MM.1S (cell line): ENCODE measurements at places on chromosomes 3 and 15.

DNA sequence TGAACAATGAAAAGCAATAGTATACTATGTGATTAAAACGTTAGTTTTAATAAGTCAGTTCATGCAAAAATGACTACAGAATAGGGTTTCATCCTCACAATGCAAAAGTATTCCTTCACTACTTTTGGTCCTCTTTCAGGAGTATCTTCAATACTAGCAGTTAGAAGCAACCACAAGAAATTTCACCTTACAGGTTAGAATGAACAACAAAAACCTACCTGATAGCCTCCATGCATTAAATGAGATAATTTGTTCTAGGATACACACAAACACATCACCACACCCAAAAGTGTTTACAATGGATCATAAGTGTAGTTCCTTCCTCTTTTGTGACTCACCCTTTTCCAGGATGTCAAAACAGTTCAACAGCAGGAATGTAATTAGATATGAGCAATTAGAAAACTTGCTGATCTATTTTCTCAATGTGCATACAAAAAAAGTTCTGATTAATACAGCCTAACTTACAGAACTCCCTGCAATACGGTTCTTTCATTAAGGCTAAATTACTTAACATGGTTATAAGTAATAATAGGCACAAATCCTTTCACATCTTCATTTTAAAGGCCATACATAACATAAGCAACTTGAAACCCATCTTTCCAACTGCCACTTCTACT, 21.6 kb downstream of the UACA start:
- H3K4me1 ChIP-seq = 0 out of 2 replicates have a peak, but pooled peaks cover 3% of the 10 kb centered on the region
- no peak overlapping the region for H3K27ac ChIP-seq
- no peaks in the 10 kb centered on the region for H3K27me3 ChIP-seq
- no peaks in the 10 kb centered on the region for H3K36me3 ChIP-seq
- no peak overlapping the region for H3K4me3 ChIP-seq

GRCh38 chr3:66598168-66598567, 97.3 kb upstream of the LRIG1 start:
- no peak overlapping the region for H3K4me3 ChIP-seq
- no peaks in the 10 kb centered on the region for H3K4me1 ChIP-seq
- H3K27me3 ChIP-seq = no peaks in the 10 kb centered on the region
- H3K27ac ChIP-seq = no peak overlapping the region
- H3K36me3 ChIP-seq = no peaks in the 10 kb centered on the region

- DNase-seq = no peak
- H3K36me3 ChIP-seq = 0 out of 2 replicates have a peak, but pooled peaks cover 5% of the 10 kb centered on the region
- H3K27ac ChIP-seq = no peak overlapping the region
- H3K27me3 ChIP-seq = no peaks in the 10 kb centered on the region
- no peaks in the 10 kb centered on the region for H3K4me1 ChIP-seq
Observed at GRCh38 chr3:149016669-149017541, 25.6 kb downstream of the GYG1 start.

DNA sequence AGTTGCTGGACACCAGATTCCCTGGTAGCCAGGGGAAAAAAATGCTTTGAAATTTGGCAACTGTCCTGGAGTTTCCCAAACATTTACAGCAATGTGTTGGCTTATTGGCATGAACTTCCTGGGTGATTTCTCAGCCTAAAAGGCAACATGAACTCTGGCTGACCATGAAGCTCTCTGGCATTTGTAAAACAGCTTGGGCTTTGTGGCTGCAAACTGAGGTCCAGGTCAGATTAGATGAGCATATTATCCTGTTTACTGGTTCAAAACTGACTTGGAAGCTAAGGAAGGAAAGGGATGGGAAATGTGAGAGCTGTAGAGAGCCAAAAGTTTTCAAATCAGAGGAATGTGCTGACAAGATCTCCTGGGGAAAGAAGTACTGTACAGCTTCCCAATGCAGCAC, 139.0 kb downstream of the P3H2 start:
- H3K27ac ChIP-seq = no peak overlapping the region
- DNase-seq = no peak
- H3K36me3 ChIP-seq = no peaks in the 10 kb centered on the region
- no peak overlapping the region for H3K4me3 ChIP-seq
- H3K4me1 ChIP-seq = 0 out of 2 replicates have a peak, but pooled peaks cover 2% of the 10 kb centered on the region

GRCh38 chr3:41792806-41793205, 169.1 kb downstream of the ULK4 start:
- DNase-seq = peak; percentile 79
- H3K27ac ChIP-seq = peak overlapping the region; percentile 57; the same call in 1 of the 2 replicates
- no peak overlapping the region for H3K4me3 ChIP-seq
- H3K27me3 ChIP-seq = no peaks in the 10 kb centered on the region
- H3K36me3 ChIP-seq = no peaks in the 10 kb centered on the region

DNA sequence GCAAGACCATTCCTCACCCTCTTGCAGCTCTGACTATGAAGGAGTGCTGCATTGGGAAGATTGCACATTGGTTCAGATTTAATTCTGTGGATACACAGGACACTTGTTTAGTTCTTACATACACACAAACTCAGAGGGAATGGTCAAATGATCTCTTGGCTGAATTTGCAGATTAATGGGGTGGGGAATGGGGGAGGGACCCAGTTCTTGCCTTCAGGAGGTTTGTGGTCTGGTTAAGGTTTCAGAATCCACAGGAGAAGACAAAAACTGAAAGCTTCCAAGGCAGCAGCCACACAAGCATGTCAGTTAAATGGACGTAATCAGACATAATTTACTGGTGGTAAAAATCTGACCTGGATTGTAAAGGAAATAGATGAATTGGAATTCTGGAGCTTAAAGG, 257.1 kb upstream of the ROPN1 start:
- H3K36me3 ChIP-seq = no peaks in the 10 kb centered on the region
- no peak overlapping the region for H3K4me3 ChIP-seq
- H3K27ac ChIP-seq = no peak overlapping the region
- H3K4me1 ChIP-seq = peaks cover 6% of the 10 kb centered on the region; the same call in 1 of the 2 replicates
- H3K27me3 ChIP-seq = no peaks in the 10 kb centered on the region

DNA sequence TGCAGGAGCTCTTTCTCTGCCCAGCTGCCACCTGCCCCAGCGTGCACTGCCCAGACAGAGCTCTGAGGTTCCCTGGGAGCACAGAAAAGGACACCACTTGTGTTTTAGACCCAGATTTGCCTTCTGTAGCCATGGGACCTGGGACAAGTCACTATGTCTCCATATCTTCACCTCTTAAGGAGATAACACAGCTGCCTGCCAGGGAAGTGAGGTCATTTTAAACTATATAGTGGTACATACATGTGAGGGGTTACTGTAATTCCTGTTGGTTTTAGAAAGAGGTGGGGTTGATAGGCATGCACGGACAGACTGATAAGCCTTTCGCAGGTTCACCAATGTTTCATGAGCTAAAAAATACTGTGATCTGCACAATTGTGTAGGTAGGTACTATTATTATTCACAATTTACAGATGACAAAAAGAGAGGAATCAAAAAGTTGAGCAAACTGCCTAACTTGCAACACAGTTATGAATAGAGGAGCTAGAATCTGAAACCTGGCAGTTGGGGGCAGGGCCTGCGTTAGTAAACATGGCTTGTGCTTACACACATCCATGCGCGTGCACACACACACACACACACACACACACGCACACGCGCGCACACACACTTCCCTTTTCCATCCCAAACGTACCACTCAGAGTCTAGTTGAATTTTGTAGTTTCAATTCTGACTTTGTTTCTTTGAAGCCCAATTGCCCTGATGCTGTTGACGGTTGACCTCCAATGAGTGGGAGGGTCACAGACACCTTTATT, 193.6 kb downstream of the FAM43A start:
- no peak for DNase-seq
- H3K4me1 ChIP-seq = no peaks in the 10 kb centered on the region

DNA sequence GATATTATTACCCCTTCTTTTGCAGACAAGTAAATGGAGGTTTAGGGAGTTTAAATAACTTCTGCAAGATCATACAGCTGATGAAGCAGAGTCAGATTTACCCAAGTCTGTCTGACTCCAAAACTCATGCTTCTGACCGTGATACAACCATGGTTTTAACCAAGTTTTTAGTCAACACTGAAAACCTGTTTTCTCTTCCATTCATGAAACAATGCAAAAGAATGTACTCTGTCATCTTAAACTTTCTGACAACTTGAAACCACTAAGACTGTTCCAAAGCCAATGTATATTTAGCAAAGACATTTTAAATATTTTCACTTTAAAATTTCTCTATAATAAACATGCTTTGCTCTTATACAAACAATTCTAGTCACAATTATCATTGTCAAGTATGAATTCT, 77.0 kb upstream of the RBMS3 start:
- H3K4me3 ChIP-seq = no peak overlapping the region
- no peaks in the 10 kb centered on the region for H3K4me1 ChIP-seq
- no peak for DNase-seq
- H3K27ac ChIP-seq = no peak overlapping the region
- H3K27me3 ChIP-seq = no peaks in the 10 kb centered on the region

- no peak for DNase-seq
- no peaks in the 10 kb centered on the region for H3K36me3 ChIP-seq
- H3K27ac ChIP-seq = no peak overlapping the region
- no peak overlapping the region for H3K4me3 ChIP-seq
- no peaks in the 10 kb centered on the region for H3K27me3 ChIP-seq
Observed at GRCh38 chr15:24877174-24877573, 77.6 kb upstream of the SNRPN start.

GRCh38 chr3:64856106-64856505, 168.3 kb upstream of the ADAMTS9 start:
- no peaks in the 10 kb centered on the region for H3K36me3 ChIP-seq
- no peak overlapping the region for H3K27ac ChIP-seq
- H3K27me3 ChIP-seq = no peaks in the 10 kb centered on the region
- no peak for DNase-seq
- H3K4me1 ChIP-seq = peaks cover 21% of the 10 kb centered on the region
- H3K4me3 ChIP-seq = no peak overlapping the region

DNA sequence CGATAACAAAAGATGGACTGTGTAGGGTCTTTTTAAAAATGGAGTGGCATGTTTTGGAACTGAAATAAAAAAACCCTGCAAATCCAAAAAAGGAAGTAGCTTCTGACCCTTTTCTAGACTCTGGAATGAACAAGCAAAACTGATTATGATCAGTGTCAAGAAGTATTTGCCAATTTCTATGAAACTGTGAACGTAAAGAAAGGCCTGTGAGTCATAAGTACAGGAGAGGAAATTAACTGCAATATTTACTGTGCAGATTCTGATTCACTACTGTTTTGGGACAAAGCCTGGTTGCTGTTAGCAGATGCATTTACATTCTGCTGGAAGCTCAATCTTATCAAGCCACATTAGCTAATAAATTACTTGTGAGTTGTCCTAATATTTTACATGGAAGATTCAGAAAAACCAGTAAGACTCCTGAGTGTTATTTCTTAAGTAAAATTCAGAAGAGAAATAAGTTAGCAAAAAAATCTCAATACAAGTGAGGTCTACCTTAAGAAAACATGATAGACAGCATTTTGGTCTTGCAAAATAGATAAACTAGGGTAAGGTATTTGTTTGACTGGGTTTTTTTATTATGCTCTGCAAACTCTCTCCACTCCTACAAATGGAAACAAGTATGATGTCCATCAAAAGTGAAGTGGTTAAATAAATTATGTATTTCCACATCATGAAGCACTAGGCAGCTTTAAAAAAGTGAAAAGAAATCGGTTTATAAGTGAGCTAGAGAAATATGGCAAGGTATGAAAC, 90.2 kb upstream of the LMOD3 start:
- no peaks in the 10 kb centered on the region for H3K36me3 ChIP-seq
- H3K4me3 ChIP-seq = no peak overlapping the region
- H3K4me1 ChIP-seq = peaks cover 5% of the 10 kb centered on the region; the same call in 1 of the 2 replicates

GRCh38 chr3:64291345-64291744, 66.1 kb upstream of the PRICKLE2 start:
- H3K27me3 ChIP-seq = no peaks in the 10 kb centered on the region
- no peak overlapping the region for H3K27ac ChIP-seq
- H3K4me1 ChIP-seq = no peaks in the 10 kb centered on the region
- DNase-seq = no peak
- no peak overlapping the region for H3K4me3 ChIP-seq

- no peak overlapping the region for H3K4me3 ChIP-seq
- peaks cover 46% of the 10 kb centered on the region for H3K4me1 ChIP-seq
- no peak overlapping the region for H3K27ac ChIP-seq
- peaks cover 6% of the 10 kb centered on the region; the same call in 1 of the 2 replicates for H3K36me3 ChIP-seq
- no peaks in the 10 kb centered on the region for H3K27me3 ChIP-seq
- DNase-seq = no peak
Observed at GRCh38 chr3:195532834-195533233, 10.3 kb downstream of the PPP1R2 start.

- H3K36me3 ChIP-seq = no peaks in the 10 kb centered on the region
- H3K27ac ChIP-seq = no peak overlapping the region
- no peak for DNase-seq
- H3K27me3 ChIP-seq = no peaks in the 10 kb centered on the region
Observed at GRCh38 chr3:141306922-141307321, 61.4 kb upstream of the ZBTB38 start.

DNA sequence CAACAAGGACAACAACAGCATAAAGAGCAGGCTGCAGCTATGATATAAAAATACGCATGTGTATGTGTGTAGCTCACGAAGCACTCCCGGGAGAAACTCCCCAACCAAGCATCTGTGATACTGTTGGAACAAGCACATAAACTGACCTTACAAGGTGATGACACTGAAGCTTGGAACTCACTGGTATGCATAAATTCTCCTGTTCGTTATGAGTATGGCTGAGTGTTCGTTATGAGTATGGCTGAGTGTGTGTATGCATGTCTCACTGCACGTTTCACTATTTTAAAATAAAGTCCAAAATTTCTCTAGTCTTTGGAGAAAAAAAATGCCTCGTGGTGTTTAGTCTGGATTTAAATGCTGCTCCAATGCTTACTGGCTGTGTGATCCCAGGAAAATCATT, 256.8 kb downstream of the RORA start:
- DNase-seq = no peak
- no peaks in the 10 kb centered on the region for H3K36me3 ChIP-seq
- no peak overlapping the region for H3K27ac ChIP-seq
- H3K27me3 ChIP-seq = no peaks in the 10 kb centered on the region
- H3K4me3 ChIP-seq = no peak overlapping the region

DNA sequence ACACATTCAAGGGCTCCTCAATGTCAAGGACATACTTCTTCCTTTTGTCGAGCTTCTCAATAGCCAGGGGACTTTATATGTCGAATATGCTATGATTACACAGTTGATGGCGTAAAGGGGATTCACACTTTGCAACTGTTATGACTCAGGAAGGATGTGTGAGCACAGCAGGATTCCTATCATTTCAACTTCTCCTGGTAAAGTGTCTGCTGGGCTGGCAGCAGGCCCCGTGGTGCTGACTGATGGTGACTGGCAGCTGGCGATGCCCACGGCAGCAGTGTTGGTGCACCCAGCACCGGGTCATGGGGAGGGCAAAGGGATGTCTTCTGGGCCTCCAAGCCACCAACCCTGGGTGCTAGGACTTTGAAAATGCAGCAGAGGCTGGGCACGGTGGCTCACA, 44.8 kb upstream of the GNB5 start:
- no peak overlapping the region for H3K27ac ChIP-seq
- DNase-seq = no peak
- no peaks in the 10 kb centered on the region for H3K27me3 ChIP-seq
- H3K4me3 ChIP-seq = no peak overlapping the region
